GM19239 (cell line): ENCODE measurements at places on chromosomes 2 and 18.

- DNase-seq, result no peak
Measured at GRCh38 chr18:51128533-51128932, 68.9 kb downstream of the MEX3C start.

DNA sequence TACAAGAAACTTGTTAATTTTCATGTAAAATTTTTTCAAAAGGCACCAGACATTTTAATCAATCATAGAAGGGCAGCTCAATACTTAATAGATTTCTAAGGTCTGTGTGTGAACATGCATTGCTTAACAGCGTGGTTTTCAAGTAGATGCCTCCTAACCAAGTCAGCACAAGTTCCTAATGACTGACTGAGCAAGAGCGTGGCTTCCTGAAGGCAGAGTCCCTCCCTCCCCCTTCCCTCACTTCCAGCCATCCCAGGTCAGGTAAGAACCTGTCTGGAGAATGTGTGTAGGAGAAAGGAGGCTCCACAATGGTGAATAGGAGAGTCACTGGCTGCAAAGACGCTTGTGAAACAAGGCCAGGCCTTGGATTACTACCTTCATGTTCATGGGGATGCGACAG is 33.5 kb upstream of the DAPL1 start:
- no peak for DNase-seq

DNA sequence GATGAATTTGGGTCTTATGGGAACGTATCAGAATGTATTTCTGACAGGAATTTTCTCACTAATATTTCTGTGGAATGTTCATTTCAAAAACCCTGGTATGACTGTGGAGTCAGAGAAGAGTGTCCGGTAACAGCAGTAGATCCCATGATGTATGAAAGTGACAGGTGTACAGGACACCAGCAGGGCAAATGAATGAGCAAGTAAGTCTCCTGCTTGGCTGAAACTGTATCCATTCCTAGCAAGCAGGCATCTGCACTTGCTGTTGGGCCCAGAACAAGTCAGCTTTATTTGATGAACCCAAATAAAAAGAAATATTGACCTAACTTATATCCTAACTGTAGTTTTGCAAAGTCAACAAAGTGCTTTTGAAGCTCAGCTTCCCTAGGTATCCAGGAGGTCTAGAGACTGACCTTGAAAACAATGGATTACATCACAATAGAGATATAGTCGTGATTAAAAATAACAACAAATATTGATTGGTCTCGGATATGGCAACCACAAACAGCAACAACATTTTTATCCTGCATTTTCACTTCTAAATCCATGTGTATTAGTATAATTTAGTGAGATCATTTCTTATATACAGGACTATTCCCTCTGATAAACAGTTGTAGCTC is 37.6 kb downstream of the NXPH2 start:
- DNase-seq, result no peak

DNA sequence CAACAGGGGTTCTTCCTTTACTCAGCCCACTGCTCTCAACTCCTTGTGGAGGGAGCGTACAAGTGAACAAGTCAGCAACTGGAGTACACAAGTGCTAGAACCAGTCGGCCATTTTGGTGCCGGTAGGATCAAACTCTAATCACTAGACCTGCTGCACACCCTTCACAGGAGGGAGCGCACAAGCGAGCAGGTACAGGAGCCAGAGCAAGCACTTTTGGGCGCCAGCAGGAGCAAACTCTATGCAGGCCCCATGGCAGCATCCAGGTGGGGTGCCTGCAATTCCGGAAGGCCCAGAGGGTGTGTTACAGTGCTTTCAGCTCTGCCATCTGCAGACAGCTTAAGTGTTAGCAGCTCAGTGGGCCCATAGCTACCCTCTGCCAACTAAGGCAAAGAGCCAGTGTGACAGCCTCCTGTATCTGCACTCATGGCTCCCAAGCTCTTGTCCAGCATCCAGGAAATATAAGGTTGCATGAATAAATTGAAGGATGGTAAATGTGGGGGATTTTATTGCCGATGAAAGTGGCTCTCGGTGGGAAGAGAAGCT is 426.1 kb downstream of the DCC start:
- DNase-seq, result no peak

DNA sequence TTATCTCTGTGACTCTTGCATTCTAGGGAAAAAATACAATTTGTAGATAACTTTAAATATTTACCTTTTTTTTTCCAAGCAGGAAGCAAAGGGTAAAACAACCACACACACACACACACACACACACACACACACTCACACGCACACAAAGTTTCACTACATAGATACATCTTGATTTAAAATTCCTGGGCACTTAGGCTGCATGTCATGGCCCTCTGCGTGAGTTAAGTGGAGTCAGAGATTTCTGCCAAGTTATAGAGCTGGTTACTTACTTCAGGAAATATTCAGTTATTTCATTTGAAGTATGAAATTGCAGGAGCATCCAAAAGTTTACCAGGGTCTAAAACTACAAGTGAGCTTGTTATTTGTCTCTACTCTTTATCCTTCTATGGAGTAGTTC is 612.0 kb downstream of the IRS1 start:
- no peak for DNase-seq

- no peak for DNase-seq
Measured at GRCh38 chr2:234107861-234108260, 57.4 kb downstream of the SPP2 start.
